ENCODE measurements at places on chromosomes 5 and 9.

GRCh38 chr5:67644221-67644920 is 447.8 kb upstream of the CD180 start:
- no peak for DNase-seq

GRCh38 chr9:115165233-115165632 is 47.3 kb upstream of the TNC start:
- no peak for DNase-seq

DNA sequence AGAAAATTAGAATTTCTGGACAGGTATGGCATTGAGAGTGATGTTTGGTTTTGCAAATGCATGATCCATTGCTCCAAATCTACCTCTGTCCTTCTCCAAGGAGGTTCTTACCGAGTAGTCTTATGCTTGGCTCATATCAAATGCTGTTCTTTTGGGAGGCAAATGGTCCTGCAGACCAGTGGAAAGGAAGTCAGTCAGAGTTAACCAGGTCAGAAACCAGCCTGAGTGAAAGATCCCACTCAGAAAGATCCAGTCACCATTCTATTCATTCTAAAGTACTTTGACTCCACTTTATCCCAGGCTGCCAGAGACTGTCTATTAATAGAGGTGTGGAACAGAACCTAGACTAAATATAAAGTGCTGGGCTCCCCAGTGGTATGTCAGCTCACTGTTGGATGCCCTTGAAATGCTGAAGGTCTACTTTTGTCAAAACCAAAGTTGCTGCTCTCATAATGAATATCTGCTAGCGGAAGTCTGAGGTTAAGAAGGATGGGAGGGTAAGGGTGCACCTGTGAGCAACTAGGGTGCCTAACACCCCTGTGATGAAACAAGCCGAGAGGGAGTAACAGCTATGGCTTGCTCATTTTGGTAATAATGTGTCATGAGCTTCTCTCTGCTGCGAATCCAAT is 302.2 kb downstream of the ZNF608 start:
- DNase-seq, result no peak

- no peak for DNase-seq
Measured at GRCh38 chr9:108257382-108257781, 598.4 kb downstream of the ACTL7B start.

DNA sequence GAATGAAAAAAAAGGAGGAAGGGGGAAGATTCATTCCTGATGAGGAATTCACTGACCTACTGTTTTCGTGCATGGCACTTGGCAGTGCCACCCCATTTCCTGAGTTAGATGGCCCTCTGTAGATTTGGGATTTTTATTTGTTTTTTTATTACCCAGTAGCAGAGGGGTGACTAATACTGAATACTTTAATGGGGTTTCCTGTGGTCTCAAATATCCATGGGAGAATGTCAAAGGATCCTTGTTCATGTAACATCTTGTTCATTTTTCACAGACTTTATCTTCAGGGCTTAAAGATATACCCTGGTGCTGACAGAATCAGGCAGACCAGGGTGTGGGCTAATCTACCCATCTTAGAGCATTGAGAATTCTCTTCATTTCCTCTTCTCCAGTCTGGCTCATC is 93.0 kb downstream of the MAMDC2 start:
- DNase-seq, result no peak

- DNase-seq, result peak; percentile 38
Measured at GRCh38 chr9:86287013-86287412, 4.7 kb upstream of the ISCA1 start.

DNA sequence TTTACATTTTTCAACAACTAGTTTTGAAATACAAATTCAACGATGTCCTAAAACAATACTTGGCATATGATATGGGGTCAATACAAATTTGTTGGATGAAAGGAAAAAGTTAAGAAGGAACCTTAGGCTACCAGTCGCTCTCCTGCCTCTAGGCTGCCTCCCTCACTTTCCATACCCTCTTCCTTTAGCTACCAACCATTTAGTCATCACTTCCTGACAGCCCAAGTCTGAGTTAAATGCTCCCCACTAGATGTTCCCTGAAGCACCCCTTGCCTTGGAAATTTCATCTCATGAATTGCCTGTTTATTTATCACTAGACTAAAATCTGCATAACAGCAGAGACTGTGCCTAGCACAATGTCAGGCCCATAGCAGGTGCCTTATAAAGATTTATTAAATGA is 2.7 kb upstream of the LARS1 start:
- DNase-seq, result no peak

DNA sequence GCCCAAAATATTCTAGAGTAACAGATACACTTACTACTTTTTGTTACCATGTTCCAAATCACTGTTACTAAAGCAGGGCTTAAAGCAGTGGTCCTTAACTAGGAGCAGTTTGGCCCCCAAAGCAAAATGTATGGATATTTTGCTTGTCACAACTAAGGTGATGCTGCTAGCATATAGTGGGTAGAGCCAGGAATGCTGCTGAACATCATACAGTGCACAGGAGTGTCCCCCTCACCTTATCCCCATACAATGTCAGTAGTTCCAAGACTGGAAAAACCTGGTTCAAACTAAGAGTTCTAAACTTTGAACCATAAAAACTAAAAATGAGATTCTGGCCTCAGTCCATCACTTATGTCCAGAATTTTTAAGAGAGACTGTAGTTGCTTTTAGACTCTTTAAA is 28.1 kb downstream of the DIMT1 start:
- no peak for DNase-seq

GRCh38 chr9:121249563-121249962 is 18.4 kb upstream of the GSN start:
- no peak for DNase-seq

- DNase-seq, result no peak
Measured at GRCh38 chr5:89265511-89266179, 382.7 kb upstream of the MEF2C start.

GRCh38 chr9:75876999-75877640 is 13.4 kb upstream of the PCSK5 start:
- DNase-seq, result no peak

DNA sequence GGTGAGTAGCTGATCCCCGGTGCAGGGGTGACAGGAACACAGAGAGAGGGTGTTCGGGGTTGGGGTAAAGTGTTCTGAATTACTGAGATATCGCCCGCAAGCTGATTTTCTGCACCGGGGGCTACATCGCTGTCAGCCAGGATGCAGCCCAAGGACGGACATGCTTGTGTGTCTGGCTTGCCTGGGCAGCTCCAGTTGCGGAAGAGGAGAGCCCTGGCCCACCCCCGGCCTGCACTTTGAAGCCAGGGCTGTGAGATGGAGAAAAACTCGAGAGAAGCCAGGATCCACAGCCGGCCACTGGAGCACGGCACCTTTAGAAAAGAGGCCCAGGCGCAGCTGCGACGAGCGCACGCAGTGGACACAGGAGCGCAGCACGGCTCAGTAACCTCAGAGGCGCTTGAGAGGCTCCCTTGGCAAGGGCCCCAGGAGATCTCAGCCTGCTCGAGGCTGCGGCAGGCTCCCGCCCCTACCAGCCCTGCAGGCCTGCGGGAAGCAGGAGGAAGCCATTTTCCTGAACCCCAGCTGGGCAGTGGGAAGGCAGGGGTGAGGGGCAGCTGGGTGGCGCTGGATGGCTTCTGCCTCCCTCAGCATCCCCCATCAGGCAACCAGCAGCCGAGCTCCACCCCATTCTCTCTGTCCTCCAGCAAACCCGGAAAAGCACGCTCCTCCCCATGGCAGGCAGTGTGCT is 59.2 kb downstream of the C9orf50 start:
- DNase-seq, result peak; percentile 43

GRCh38 chr5:115475788-115476187 is 68.8 kb downstream of the FEM1C start:
- no peak for DNase-seq
